ENCODE measurements at places on chromosomes 2 and 18.

GRCh38 chr2:48779019-48779716 lies 23.6 kb upstream of the LHCGR start:
- DNase-seq: no peak

GRCh38 chr2:194104687-194105086 lies 1552.3 kb upstream of the SLC39A10 start:
- no peak for DNase-seq

DNA sequence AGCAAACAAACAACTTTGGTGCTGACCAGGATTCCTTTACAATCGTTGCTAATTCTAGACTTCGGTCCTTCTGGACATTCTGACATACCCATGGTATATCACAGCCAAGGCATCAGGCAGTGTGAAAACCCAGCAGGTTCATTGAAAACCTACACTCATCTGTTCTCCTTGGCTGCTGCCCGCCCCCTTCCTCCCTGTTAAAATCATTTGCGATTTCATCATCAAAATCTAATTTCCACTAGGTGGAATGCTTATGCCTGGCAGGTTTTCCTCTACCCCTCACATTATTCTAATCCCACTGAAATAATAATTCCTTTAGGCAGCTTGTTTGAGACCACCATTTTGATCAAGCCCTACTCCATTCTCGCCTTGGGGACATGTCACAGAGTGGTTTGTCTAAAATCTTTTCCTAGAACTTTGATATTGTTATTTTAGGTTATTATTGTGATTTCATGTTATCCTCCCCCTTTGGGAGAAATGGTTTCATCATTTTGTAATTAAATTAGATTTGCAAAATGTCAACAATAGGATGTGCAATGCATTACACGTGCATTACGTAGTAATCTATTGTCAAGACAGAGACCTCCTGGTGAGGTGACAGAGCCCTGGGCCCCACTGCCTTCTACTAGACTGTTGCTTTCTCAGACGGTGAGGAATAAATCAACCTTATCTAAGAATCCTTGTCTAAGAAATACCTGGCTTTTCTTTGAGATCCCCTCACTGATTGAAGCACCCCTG lies 31.0 kb upstream of the ASPRV1 start:
- no peak for DNase-seq

DNA sequence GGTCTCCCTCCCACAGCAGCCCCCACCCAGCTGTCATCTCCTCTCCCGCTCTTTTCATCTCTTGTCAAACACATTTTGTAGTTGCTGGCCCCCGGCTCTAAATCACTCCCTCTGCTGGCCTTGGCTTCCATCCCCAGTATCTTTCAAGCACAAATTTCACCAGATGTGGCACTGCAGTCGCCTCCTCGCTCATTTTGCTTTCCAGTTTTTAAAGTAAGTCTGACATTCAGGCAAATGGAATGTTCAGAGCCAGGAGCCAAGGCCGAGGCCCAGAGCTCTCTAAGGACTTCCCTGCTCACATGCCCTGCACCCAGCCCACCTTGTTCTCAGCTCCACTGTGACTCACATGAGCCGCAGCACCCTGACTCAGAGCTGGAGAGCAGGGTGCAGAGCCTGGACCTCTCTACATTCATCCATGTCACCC lies 158.4 kb downstream of the GALNT14 start:
- DNase-seq: peak; percentile 45

- no peak for DNase-seq
Observed at GRCh38 chr2:83650898-83651297, 808.2 kb downstream of the SUCLG1 start.
